ENCODE measurements at places on chromosomes 6 and 20.

- no peak for DNase-seq
Measured at GRCh38 chr6:2491137-2491536, 245.7 kb upstream of the GMDS start.

DNA sequence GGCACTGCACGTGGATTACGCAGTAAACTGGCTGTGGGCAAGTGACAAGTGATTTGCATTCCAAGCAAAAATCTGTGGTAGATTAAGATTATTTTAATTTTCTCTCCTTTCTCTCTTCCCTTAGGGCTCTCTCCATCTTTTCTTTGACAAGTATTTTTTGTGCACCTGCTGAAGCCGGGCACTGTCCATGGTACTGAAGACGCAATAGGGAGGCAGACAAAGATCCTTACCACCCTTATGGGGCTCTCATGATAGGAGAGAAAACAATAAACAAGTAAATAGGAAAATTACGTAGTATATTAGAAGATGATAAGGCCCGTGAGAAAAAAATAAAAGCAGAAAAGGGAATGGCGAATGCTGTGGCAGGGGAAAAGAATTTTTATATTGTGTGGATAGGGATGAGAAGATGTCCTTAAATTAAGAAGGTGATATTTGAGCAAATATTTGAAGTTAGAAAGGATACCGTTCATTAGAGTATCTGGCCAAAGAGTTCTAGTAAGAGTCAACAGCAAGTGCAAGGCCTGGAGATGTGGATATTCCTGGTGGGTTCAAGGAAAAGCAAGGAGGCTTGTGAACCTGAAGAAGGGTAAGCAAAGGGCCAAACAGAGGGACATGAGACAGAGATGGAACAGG lies 146.0 kb downstream of the LAMP5 start:
- no peak for DNase-seq

GRCh38 chr6:169072127-169073042 lies 181.3 kb downstream of the THBS2 start:
- no peak for DNase-seq

- no peak for DNase-seq
Measured at GRCh38 chr6:31734821-31735406, 1.4 kb downstream of the CLIC1 start.

- no peak for DNase-seq
Measured at GRCh38 chr20:38290829-38291814, 12.8 kb upstream of the BPI start.

DNA sequence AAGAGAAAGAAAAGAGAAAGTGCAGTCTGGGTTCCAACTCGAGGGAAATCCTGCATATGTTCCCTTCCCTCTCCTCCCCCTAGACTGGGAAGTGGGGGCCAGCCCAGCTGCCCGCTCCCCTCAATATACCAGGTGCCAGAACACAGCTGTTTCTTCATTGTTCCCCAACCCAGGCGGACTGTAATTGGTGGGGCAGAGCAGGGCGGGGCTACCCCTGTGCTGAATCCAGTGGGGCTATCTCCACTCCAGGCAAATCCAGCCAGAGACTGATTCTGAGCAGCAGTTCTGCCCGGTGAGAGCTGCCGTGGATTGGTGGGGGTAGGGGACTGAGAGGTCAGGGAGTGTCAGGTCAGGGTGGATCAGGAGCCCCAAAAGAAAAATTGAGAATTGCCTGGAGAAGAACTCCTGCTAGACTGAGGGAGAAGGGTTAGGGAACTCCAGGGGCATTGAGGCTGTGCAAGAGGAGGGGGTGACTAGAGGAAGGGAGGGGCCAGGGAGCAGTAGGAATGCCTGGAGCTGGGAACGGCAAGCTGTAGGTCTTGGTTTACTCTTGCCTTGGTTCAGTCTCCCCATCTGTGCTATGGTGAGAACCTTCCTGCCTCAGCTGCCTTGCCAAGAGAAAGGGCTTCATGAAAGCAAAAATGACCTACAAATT lies at the start of gene MYMX:
Gene MYMX (plus strand): TSS at position 250 of the 655 bp plus-strand sequence. CDS start 546 bp downstream, outside the sequence.
- DNase-seq = no peak

DNA sequence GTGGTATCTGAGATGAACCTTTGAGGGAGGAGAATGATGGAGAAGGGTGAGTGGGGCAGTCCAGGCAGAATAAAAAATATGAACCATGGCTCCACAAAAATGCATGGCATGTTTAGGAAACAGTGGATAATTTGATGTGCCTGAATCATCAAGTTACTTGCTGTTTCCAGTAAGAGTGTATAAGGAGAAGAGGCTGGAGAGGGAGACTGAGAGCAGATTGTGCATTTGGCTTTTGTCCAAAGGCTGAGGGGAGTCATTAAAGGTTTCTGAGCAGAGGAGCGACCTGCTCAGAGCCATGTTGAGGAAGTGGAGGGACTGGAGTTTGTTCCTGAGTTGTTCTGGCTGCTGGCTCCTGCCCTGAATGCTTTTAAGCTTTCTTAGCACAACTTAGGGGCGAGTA lies 6.1 kb downstream of the MMP24 start:
- DNase-seq = no peak

DNA sequence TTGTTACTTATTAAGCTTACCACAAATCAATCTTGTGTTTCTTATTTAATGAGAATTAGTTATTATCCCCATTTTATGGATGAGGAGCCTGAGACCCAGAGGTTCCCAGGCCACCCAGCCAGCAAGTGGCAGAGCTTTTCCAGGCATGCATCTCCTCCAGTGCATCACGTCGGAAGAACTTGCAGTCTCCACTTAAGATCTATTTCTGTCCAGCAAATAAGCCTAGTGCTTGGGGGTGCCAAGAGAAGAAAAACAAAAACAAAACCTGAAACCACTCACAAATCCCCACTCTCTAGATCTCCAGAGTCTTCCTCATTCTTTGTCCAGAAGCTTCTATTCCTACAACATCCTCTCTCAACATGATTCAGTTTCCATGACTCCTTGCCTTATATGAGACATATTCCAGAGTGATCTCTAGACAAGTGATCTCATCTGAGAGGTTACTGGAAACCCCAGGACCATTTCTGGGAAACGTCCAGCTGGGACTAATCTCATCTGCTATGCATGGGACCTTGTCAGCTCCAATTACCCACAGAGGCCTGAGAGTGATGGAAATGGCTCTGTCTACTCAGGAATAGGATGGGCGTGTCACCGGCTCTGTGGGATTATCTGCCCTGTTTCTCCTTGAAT lies 4.1 kb downstream of the GUCA1B start:
- DNase-seq = no peak
